ENCODE measurements at places on chromosomes 11 and 22.

DNA sequence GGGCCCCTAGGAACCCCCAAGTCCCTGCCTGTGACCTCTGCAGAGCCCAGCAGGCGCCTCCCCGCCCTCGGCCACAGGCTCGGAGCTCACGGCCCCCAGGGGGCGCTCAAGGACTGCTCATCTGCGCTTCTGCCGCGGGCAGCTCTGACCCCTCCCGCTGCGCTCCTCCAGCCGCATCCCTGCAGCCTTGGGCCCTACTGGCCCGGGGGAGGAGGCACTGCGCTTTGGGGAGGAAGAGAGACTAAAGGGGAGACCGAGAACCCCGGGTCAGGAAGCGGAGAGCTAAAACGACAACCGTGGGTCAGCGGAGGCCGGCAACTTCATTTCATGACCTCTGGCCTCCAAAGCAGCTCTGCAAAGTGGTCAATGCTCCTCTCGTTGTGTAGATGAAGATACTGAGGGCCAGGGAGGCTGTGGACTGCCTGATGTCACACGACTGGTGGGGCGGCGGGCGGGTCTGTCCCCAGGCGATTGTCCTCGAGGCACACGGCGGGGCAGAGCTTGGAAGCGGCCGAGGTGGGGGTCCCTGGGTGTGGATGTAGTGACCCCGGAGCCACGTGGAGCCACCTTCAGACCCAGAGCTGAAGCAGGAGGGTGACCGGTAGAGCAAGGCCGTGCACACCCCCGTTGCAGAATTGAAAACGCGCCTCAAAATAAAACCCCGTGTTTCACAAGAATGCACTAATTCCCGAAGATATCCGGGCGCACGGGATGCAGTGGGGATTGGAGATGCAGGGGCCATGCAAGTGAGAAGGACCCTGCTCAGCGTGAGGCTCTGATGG, 2.7 kb upstream of the KRTAP5-6 start:
- DNase-seq, result peak; percentile 92

DNA sequence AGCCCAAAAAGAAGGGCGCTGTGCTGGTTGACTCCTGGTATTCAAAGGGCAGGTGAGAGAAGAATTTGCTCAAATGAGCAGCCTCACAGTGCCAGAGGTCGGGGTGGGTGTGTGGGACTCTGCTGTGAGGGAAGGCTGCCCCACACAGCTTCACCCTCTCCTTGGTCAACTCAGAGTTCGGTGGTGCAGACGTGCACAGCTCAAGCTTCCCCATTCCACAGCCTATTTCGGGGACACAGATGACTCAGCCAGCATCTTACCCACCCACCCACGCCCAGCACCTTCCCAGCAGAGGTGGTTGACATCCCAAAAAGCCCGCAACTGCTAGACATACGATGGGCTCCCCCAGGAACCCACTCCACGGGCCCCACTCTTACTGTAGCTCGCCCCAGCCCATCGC, 46.5 kb upstream of the CCND1 start:
- no peak for DNase-seq

DNA sequence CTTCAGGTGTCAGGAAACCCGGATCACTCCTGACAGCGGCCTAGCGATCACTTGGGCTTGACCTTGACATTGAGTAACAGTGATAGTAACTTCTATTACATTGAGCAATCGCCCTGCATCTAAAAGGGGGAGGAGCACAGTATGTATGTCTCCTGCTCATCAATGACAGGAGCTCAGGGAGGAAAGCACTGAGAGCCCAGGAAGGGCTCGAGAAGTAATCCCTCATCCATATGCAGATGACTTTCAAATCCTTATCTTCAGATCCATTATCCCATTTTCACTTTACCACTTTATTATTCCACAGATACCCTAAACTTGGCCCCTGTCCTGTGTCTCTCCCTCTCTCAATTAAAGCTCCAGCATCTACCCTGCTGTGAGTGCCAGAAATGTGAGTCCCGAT, 47.8 kb downstream of the ABTB2 start:
- no peak for DNase-seq

GRCh38 chr11:102139081-102139498, 28.8 kb downstream of the YAP1 start:
- DNase-seq, result no peak

DNA sequence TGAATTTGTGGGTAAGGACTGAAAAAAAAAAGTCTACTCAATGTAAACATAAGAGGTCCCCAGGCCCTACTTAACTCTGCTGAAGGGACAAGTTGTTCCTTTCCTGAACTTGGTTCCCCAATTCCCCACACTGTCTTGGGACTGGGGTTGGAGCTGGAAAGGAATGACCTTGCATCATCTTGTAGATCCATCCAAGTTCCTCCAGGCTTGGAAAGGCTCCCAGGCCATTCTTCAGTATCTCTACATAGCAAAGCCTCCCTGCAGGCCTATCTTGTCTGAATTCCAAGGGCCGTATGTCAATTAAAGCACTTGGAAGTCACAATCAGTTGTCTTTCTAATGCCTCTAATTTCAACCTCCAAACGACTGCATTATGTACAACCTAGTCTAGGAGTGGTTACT, 361.2 kb downstream of the TMEM135 start:
- DNase-seq, result no peak

- peak; percentile 67 for DNase-seq
Measured at GRCh38 chr22:21766691-21767462, 31.3 kb upstream of the YPEL1 start.

DNA sequence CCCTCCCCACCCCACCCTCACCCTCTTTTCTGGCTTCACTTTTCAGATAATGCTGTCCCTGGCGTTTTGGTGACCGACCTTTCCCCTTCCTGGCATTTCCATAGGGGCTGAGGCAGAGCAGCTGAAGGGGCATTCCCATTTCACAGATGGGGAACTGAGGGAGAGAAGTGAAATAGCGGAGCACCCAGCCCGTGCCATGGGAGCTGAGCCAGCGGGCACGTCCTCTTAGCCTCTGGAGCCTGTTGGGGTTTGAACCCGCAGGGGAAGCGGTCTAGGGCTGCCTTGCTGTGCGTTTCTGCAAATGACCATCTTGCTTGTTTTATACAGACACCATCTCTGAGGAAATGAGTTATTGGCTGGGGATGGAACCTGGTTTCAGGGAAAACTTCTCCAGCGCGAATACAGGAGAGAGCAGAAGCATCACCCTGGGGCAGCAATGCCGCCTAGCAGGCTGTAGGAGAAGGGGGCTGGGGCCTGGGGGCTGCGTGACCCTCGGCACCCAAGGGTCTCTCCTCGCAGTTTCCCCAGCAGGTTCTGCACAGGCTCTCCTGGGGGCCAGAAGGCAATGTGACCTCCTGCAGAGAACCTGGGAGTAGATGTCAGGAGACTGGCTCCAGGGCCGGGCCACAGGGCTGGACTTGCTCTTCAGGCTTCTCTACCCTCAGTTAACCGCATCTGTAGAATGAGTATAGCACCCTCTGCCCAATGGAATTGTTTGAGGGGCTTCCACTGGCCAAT, 1.5 kb downstream of the PTPRJ start:
- peak; percentile 32 for DNase-seq

DNA sequence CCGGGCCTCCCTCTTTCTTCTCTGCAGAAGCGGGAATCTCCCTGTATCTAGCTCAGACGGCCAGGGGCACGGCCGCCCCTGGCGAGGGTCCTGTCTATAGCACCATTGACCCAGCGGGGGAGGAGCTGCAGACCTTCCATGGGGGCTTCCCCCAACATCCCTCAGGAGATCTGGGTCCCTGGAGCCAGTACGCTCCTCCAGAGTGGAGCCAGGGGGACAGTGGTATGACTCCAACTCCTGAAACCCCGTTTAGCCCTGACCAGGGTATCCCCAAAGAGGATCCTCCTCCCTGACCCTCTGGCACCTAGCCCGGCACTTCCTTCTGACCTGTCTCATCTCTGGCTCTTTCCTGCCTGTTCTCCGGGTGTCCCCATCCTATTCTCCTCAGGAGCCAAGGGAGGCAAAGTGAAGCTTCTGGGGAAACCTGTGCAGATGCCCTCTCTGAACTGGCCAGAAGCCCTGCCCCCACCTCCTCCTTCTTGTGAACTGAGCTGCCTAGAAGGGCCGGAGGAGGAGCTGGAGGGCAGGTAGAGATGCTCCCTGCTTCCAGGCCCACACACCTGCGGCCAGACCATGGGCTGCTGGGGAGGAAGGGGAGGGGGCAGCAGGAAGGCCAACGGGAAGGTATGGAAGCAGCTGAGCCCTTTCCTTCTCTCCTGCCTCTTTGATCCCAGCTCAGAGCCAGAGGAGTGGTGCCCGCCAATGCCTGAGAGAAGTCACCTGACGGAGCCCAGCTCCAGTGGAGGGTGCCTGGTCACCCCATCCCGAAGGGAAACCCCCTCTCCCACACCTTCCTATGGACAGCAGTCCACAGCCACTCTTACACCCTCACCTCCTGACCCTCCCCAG, 12.9 kb downstream of the ROBO3 start:
- no peak for DNase-seq

- DNase-seq, result no peak
Measured at GRCh38 chr11:91219535-91219934, 996.7 kb upstream of the CHORDC1 start.

- DNase-seq, result no peak
Measured at GRCh38 chr11:58301576-58301975, 33.5 kb upstream of the OR10W1 start.

GRCh38 chr11:65121447-65121864, 478 bp downstream of the FAU start:
- DNase-seq, result no peak

Measured in GM10248 (cell line).